ENCODE measurements at places on chromosomes 2 and 18. TPM values are rescaled to one million over a fixed set of nuclear protein-coding genes. Genes with fewer than 3 reads are reported as not detected.
A peak's percentile ranks its signal among the peaks of the same experiment; 100 is the strongest.

Gene IGFBP2
- polyA plus RNA-seq = 26.0 TPM

Gene TLX2
- not detected for polyA plus RNA-seq

Gene GPBAR1
- polyA plus RNA-seq = not detected

Gene GAL3ST2
- not detected for polyA plus RNA-seq

Gene FOXI3
- polyA plus RNA-seq = not detected

Gene RND3
- 363 TPM for polyA plus RNA-seq

Gene VAMP5
- polyA plus RNA-seq = 190 TPM

DNA sequence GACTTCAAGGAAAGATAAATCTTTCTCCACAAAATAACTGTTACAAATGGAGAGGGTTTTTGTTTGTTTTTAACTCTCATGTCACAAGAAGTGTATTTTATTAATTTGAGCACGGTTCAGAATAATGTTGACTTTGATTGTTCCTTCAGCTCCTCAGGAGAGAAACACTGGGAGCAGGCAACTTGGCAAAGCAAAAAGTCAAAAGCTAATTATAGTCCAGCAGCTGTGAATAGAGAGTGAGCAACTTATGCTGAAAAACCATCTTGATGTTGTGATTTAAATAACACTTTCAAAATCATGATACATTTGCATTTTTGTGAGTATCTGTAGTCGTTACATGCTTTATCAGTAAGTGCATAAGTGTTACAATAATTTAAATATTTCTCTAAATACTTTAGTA lies 37.5 kb upstream of the TTN start:
- DNase-seq = no peak

DNA sequence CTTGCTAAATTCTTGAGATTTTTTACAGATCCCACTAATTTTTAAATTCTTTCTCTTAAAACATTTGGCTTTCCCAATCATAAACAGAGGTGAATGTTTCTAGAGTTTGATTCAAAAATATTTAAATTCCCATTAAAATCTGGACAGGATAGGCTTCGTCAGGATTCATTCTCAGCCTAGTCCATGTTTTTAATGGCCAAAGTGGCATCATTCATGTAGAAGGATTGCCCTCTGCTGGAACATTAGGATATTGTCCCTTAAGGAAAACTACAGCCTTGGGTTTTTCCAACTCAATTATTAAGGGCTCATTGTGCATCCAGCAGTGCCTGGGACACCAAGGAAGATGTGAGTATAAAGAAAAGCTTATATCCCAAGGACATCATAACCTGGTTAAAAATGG lies 71.7 kb downstream of the TPGS2 start:
- peak; percentile 72 for DNase-seq

GRCh38 chr2:121236101-121236640 lies 48.8 kb downstream of the TFCP2L1 start:
- DNase-seq = no peak

DNA sequence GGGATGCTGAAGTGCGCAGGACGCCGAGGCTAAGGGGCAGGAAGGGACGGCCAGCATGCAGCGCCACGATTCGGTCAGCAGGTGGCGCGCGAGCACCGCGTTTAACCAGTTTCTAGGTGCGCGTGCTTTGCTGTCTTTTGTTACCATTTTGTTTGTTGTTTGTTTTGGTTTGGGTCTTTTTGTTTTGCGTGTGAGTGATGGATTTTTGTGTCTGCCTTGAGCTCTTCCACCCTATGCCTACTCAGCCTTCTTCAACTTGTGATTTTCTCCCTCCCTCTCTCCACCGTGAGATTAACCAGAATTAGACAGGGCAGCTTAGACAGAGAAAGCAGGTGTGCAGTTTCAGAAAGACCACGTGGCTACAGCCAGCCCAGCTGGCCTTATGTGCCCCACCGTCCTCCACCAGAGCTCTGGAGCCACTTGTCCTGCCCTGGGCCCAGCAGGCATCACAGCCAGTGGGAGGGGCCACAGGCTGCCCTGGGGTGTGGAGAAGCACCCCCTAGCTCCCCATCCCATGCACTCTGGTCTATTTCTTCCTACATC lies 180.2 kb downstream of the RNF144A start:
- DNase-seq = peak; percentile 33

DNA sequence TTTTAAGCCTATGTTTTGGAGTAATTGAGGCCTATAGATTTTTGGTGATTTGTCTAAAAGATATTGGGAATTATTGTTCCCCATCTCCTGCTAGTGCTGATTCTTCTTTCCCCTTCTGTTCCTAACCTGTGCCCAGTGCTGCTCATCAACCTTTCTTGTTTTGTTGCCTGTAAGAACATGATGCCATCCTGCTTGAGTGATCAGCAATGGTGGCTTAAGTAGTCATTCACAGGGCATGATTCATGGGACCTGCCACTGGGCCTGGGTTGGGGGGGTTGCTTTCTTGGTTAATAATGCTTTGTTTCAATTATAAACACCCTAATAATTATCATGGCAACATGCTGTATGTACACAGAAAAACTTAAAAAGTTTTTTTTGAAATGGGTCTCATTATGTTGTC lies 562.9 kb upstream of the SETBP1 start:
- no peak for DNase-seq

DNA sequence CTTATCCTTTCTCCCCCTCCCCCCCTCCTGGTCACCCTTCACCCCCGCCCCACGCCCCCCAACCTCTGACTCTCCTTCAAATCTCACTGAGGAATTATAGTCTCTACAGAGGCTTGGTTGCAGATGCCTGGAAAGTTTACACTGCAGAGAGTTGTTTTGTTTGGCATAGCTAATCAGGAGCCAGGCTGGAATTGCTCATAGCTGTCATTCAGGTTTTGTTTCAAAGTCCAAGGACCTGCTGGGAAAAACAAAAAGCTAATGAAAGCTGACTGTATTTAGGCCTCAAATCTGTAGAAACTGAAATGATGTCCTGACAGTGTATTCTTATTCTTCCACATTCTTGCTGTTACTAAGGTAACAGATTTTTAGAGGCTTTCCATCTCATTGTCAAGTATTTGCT lies 22.6 kb downstream of the GREB1L start:
- peak; percentile 8 for DNase-seq

- DNase-seq = no peak
Measured at GRCh38 chr18:31574359-31574758, 17.3 kb upstream of the TTR start.

GRCh38 chr2:196276421-196276820 lies 105.0 kb upstream of the STK17B start:
- DNase-seq = no peak

DNA sequence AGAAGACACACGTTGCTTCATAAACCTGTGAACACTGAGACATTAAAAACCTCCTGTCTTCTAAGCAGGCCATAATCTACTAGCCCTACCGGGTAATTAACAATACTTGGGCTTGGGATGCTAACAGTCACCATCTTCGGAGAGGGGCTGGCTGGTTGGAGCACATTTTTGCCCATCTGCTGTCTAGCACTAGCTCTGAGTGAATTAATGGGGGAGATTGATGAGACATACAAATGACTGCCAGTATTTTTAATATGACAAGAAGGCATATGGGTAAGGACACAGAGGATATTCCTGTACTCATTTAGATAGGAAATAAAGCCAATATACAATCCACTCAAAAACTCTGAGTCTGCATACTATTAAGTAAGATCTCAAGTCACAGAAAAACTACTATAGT lies 651.6 kb upstream of the SOX11 start:
- no peak for DNase-seq

DNA sequence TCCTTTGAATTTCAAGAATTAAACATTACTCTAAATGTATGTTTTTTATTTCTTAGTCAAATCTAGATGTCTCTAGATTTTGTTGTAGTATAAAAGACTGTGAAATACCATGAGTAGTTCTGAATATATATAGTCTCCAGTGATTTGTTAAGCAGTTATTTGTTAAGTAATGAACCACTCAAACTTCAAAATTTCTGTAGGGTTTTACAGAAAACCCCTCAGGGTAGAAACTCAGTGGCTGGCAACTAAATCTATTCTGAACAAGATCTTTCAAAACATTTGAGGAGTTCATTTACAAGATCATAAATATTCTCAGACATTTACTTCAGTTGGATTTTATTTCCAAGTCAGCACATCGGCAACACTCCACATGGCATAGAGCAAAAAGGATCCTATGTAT lies 35.8 kb upstream of the ACSL3 start:
- DNase-seq = no peak

GRCh38 chr2:21041943-21042707 lies 1.7 kb downstream of the APOB start:
- no peak for DNase-seq

DNA sequence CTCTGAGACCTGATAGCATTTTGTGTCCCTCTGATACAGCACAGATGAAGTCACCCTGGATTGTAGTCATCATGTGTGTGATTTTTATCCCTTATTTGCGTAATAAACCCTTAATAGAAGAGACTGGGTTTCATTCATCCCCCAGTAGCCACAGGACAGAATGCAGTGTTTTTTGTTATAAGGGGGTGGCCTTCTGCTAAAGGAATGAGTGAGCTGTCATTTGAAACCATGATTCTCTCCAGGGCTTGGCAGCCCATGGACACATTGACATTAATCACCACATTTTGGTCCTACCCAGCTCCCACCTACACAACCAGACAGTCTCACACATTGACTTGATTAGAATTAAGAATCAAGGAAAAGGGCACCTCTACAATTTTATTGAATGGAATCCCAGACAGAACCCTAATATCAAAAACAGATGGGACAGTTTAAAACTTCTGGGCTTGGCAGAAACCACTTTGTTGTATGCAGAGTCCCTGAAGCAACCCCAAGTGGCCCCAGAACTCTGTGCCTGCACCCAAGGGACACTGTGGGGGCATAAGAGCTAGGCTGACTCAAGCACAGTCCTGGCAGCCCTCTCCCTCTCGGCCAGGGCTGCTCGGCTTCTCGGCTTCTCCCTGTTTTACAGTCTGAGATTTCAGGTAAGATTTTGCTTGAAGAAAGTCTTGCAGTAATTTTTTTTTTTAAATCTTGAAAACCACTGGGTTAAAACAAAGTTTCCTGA lies 254.0 kb upstream of the SLC14A2 start:
- DNase-seq = no peak

GRCh38 chr2:82411071-82411470 lies 2048.0 kb downstream of the SUCLG1 start:
- no peak for DNase-seq

DNA sequence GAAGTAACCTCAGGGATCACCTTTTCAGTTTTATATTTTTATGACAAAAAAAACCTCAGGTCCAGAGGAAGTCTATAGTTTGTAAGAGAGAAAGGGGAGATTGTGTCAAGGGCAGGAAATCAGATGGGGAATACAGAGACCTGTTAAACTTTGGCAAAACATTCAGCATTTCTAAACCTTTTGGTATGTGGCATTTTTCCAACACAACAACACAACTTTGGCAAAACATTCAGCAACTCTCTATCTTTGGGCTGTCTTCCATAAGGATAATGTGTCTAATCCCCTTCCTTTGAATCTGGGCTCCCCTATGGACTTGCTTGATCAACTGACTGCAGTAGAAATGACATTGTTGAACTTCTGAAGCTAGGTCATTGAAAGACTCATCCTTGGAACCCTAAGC lies 220.6 kb upstream of the CCDC68 start:
- DNase-seq = peak; percentile 6

- DNase-seq = no peak
Measured at GRCh38 chr2:20212871-20213503, 11.9 kb downstream of the SDC1 start.

- DNase-seq = peak; percentile 68
Measured at GRCh38 chr2:143934626-143935481, 585.1 kb downstream of the ZEB2 start.

DNA sequence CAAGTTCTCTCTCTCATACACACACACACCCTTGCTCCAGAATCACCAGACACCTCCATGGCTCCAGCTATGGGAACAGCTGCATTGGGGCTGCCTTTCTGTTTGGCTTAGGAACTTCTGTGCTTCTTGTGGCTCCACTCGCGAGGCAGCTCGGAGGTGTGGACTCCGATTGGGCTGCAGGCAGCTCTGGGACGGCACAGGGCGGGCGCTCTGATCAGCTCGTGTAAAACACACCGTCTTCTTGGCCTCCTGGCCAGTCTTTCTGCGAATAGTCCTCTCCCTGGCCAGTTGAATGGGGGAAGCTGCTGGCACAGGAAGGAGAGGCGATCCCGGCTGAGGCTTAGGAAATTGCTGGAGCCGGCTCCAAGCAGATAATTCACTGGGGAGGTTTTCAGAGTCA lies 22.4 kb downstream of the FOSL2 start:
- no peak for DNase-seq

DNA sequence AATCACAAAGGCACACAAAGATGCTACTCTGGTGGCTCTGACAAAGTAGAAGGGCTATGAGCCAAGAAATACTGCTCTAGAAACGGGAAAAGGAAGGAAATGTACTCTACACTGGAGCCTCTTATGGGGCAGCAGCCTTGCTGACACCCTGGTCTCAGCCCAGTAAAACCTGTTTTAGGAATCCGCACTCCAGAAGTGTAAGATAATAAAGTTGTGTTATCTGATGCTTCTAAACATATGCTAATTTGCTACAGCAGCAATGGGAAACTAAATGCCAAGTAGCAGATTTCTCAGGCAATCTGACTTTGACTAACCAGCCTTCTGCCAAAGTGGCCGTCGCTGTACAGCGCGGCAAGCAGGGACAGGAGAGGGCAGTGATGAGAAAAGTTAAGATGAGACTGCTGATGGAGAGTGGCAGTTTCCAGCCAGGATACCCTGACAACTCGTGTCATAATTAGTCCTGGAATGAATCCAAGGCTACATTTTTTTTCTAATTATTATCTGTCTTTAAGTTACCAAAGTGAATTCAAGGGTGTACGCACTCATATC lies 99.0 kb downstream of the NETO1 start:
- no peak for DNase-seq

DNA sequence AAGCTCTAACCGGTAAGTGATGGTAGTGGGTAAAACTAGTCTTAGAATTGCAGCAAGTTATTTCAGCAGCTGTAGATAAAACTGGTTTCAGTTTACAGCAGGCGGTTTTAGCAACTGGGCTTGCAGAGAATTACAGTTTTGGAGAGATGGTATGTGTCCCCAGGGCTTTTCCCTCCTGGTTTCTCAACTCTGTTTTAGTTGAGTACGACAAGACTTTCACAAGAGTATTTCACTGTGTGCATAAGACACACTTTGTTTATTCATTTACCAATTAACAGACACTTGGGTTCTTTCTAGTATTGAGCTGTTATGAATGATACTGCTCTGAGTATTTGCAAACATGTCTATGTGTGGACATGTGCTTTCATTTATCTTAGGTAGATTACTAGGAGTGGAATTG lies 65.6 kb upstream of the RFX8 start:
- no peak for DNase-seq

- DNase-seq = no peak
Measured at GRCh38 chr2:237541243-237541642, 25.1 kb upstream of the PRLH start.

GRCh38 chr2:183113630-183114029 lies 10.6 kb upstream of the NUP35 start:
- no peak for DNase-seq

GRCh38 chr2:77604953-77605929 lies 83.1 kb upstream of the LRRTM4 start:
- no peak for DNase-seq

DNA sequence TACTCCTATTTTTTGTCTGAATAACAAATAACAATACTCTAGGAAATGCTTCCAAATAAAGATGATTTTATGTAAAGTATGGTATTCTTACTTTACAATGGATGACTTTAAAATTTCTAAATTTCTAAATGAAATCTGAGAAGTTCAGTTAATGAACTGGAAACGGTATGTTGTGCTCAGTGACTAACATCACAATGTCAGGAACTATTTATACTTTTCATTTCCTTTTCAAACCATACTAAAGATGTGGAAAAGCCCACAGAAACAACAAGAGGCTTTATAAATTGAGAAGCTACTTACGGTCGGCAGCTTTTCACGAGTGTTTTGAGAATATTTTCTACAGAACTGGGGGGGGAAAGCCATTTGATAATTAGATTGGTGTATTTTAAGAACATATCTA lies 31.1 kb downstream of the PSME4 start:
- peak; percentile 59 for DNase-seq

Data from fibroblast of lung (primary cell).